ENCODE measurements at places on chromosomes 4 and X.

DNA sequence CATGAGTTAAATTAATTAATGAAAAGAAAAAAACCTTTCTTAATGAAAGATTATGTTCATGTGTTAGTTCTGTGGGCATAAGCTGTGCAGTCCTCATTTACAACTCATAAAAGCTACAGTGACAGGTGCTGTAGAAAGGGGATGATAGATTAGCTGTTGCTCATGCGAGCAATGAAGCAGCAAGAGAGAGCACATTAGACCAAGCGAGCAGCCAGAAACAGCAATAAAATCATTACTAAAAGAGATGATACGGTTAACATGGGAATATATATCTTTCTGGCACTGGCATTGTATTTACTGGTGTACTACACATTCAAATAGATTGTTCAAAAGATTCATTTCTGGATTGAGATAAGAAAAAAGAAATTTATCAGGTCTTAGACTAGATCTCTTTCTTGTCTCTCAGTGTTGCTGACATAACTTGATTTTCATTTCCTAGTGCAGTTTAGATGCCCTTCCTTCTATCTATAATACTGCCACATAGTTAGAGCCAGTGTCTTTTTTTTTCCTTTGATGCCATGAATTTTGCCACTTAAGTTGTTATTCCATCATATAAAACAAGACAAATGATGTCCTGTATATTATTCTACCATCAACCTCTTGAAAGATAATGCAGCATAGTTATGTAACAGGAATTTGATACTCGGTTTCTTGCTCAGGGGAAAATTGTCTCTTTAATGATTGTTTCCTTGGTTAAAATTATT lies 164.6 kb downstream of the BANK1 start:
- DNase-seq: peak; percentile 44

DNA sequence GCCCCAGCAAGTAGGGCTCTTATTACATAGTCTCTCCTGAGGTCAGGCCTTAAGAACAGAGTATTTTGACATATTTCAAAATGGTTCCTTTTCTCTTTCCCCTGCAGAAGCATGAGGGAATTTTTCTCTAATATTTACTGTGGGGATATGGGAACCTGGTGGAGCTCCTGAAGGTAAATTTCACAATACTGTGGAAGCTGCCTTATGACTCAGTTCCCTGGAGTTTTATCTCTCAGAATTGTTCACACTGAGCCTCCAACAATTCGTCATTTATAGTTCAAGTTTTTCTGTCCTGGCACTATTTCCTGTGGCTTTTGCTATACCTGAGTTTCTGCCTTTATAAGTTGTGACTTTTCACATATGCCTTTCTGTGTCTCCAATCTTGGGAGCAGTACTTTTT lies 607.2 kb upstream of the NDST4 start:
- no peak for DNase-seq

GRCh38 chr4:181950372-181951127 lies 292.7 kb upstream of the TENM3 start:
- DNase-seq: no peak

- no peak for DNase-seq
Observed at GRCh38 chr4:113582737-113583136, 178.8 kb downstream of the CAMK2D start.

- DNase-seq: no peak
Observed at GRCh38 chr4:8909548-8909947, 37.9 kb upstream of the HMX1 start.

- DNase-seq: no peak
Observed at GRCh38 chr4:128525992-128526630, 238.5 kb upstream of the PGRMC2 start.

DNA sequence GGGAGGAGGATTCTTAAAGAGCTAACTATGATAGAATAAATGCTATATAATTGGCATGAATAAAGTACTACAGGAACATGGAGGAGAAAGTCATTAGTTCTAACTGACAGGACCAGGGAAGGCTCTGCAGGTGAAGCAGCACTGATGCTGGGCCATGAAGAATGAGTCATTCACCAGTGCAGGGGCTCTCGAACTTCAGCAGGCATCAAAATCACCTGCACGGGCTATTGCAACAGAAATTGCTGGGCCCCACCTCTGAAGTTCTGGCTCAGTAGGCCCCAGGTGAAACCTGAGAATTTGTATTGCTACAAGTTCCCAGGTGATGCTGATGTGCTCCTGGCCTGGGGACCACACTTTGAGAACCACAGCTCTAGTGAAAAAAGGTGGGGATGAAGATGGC lies 33.7 kb downstream of the TMEM150C start:
- DNase-seq: no peak

GRCh38 chr4:7201420-7202305 lies 9.3 kb downstream of the SORCS2 start:
- DNase-seq: no peak
